ENCODE measurements at places on chromosomes 3 and 15. TPM values are rescaled to one million over a fixed set of nuclear protein-coding genes. Genes with fewer than 3 reads are reported as not detected.

DNA sequence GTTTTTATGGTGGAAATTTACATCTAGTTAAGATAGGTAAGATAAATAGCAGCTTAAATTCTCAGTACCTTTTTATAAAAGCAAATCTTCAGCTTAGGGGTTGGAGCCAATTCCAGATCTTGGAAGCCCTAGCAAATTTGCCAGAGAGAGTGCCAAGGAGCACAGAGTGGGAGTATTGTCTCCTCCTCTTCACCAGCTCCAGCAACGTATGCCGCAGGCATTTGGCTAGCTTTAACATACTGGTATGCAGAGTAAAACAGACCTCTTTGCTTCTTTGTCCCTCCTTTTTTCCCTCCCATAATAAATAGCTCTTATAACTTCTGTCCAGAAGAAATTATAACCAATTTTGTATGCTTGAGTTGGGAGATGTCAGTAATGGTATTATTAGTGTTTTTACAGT is 140.4 kb downstream of the DIPK2A start:
- no peaks in the 10 kb centered on the region for H3K36me3 ChIP-seq
- H3K27ac ChIP-seq = no peak overlapping the region
- no peak overlapping the region for H3K4me3 ChIP-seq
- H3K27me3 ChIP-seq = no peaks in the 10 kb centered on the region
- no peak for DNase-seq
- H3K4me1 ChIP-seq = no peaks in the 10 kb centered on the region

DNA sequence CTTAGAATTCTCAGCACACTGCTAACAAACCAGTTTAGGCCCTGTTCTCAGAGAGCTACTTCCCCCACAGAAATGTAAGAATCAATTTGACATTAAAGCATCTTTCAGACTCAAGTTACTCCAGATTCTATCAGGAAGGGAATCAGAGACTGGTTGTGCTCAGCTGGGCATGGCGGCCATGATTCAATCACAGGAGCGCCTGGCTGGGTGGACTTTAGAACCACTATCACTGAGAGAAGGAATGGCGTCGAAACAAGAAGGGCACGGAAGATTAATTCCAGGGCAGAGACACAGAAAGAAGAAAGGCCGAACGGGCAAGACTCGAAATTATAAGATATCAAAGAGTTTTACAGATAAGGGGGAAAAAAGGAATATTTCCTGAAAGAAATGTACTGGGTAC is 6.2 kb downstream of the TNIK start:
- no peaks in the 10 kb centered on the region for H3K27me3 ChIP-seq
- no peak overlapping the region for H3K27ac ChIP-seq
- H3K4me3 ChIP-seq = no peak overlapping the region
- no peaks in the 10 kb centered on the region for H3K36me3 ChIP-seq
- no peaks in the 10 kb centered on the region for H3K4me1 ChIP-seq
- no peak for DNase-seq

DNA sequence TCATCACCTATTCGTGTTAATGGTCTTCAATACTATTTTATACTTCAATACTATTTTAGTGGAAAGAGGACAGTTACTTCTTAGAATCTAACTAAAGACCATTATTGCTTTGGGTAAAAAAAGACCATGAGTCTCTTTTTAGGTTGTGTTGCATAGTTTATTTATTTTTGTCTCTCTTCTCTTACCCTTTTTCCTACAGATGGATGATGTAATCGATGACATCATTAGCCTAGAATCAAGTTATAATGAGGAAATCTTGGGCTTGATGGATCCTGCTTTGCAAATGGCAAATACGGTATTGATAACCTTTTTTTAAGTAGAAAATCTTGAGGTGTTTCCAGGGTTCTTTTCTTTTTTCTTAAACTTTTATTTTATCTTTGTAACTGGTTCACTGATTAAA is 58.5 kb upstream of the SAMMSON start:
- no peaks in the 10 kb centered on the region for H3K4me1 ChIP-seq
- no peaks in the 10 kb centered on the region for H3K27me3 ChIP-seq
- DNase-seq = no peak
- no peak overlapping the region for H3K27ac ChIP-seq
- no peaks in the 10 kb centered on the region for H3K36me3 ChIP-seq
- no peak overlapping the region for H3K4me3 ChIP-seq

GRCh38 chr15:35060591-35060990 is 24.5 kb downstream of the NANOGP8 start:
- no peak overlapping the region for H3K27ac ChIP-seq
- DNase-seq = no peak
- no peaks in the 10 kb centered on the region for H3K27me3 ChIP-seq
- no peaks in the 10 kb centered on the region for H3K4me1 ChIP-seq

- no peaks in the 10 kb centered on the region for H3K36me3 ChIP-seq
- H3K27ac ChIP-seq = peak overlapping the region; percentile 81
- peaks cover 36% of the 10 kb centered on the region for H3K4me1 ChIP-seq
- H3K4me3 ChIP-seq = no peak overlapping the region
- H3K27me3 ChIP-seq = no peaks in the 10 kb centered on the region
Observed at GRCh38 chr3:24151594-24151993, 206.5 kb downstream of the NR1D2 start.

Gene ZNF501
- not detected for total RNA-seq

DNA sequence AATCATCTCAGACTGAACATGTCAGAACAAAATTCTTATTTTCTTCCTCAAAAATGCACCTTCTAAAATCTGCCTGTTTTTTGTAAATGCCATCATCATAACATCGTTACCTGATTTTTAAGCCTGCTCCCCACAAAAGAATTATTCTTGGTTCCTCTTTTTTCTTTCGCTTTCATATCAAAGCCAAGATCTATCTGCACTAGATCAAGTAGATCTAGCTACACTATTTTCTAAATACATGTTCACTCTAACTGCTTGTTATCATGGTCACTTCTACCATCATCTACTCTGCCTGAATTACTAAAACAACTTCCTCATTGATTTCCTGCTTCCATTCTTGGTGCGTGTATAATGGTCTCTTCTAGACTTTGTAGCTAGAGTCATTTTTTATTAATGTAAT is 217.7 kb downstream of the ARPP21 start:
- H3K27me3 ChIP-seq = no peaks in the 10 kb centered on the region
- no peaks in the 10 kb centered on the region for H3K4me1 ChIP-seq
- no peak for DNase-seq
- H3K4me3 ChIP-seq = no peak overlapping the region

DNA sequence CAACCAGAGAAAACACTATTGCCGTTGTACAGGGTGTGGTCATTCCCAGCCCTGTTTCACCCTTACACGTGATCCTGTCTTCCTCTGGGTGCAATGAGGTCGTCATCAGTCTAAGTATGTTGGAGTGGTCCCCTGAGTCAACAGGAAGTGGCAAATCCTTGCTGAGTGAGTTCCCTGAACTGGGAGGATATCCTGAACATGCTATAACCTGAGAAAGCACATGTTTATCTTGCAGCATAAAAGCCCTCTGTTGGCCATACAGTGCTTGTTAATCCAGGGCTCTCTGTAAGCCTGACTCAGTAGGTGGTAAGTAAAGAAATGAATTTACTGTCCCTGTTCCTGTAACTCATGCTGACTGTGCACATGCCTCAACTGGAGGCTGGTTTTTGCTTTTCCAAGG is 477.8 kb upstream of the RGMA start:
- H3K27me3 ChIP-seq = no peaks in the 10 kb centered on the region
- DNase-seq = no peak
- H3K4me3 ChIP-seq = no peak overlapping the region
- H3K36me3 ChIP-seq = no peaks in the 10 kb centered on the region

DNA sequence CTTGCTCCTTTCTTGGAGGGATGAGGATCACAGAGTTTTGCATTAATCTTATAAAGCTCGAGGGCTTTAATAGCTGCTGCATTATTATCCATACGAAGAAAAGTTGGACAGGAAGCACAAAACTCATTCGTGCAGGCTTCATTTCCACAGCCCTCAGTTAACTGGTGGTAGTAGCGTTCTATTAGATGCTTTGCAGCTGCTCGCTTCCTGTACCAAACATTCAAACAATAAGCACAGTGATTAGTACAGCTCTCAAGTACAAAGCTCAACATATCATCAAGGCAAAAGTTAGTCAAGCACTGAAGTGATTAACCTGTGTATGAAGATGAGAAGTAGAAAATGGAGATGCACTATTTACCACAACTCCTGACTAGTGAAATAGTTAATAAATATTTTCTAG is 63.3 kb downstream of the UBE3A start:
- H3K27me3 ChIP-seq = no peaks in the 10 kb centered on the region
- H3K27ac ChIP-seq = no peak overlapping the region
- no peak for DNase-seq

GRCh38 chr3:44482721-44483120 is 5.3 kb upstream of the ZNF445 start:
- no peak overlapping the region for H3K27ac ChIP-seq
- DNase-seq = no peak
- no peaks in the 10 kb centered on the region for H3K36me3 ChIP-seq

Gene SNX4
- total RNA-seq = 20.8 TPM

GRCh38 chr15:96345560-96346399 is 15.3 kb downstream of the NR2F2 start:
- peaks cover 12% of the 10 kb centered on the region for H3K36me3 ChIP-seq
- H3K27me3 ChIP-seq = no peaks in the 10 kb centered on the region
- peaks cover 6% of the 10 kb centered on the region for H3K4me1 ChIP-seq
- H3K4me3 ChIP-seq = peak overlapping the region; percentile 60
- peak overlapping the region; percentile 91 for H3K27ac ChIP-seq
- no peak for DNase-seq

DNA sequence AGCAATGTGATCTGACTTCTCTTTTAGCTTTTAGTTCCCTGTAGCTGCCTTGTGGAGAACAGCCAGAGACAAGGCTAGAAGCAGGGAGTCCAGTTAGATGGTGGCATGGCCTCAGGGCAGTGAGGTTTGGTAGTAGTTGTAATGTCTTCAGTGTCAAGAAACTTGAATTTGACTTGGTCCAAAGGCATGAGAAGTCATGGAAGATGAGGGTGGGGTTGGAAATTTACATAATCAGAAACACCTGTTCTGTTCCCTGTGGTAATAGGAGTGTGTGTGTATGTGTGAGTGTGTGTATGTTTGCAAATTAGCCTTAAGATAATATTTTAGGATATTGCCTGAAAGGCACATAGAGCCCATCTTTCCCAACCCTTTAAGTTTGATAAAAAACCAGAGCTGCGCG is 55.2 kb upstream of the GCNT3 start:
- no peaks in the 10 kb centered on the region for H3K36me3 ChIP-seq
- no peak for DNase-seq
- no peaks in the 10 kb centered on the region for H3K4me1 ChIP-seq
- H3K27me3 ChIP-seq = no peaks in the 10 kb centered on the region

Gene ISLR
- 211 TPM for total RNA-seq

GRCh38 chr15:53400986-53401385 is 358.5 kb downstream of the WDR72 start:
- no peak for DNase-seq
- no peaks in the 10 kb centered on the region for H3K4me1 ChIP-seq
- H3K27me3 ChIP-seq = no peaks in the 10 kb centered on the region
- H3K27ac ChIP-seq = no peak overlapping the region

DNA sequence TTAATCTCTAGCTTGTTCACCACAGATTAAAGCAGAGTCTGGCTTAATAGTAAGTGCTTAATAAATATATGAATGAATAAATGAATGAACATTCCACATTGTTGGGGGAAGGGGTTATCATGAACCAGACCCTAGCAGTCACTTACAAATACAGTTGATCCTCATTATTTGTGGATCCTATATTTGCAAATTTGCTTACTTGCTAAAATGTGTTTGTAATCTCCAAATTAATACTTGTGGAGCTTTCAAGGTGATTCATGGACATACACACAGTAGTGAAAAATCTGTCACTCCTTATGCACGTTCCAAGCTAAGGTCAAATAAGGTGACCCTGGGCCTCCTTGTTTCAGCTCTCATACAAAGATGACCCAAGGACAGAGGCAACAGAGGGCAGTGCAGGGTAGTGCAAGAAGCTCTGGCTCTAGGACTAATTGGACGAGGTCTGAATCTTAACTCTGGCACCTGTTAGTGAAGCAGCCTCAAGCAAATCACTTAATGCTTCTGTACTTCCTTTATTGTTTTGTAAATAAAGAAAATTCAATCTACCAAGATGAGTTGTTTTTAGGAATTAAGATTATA is 112.8 kb upstream of the C2CD4B start:
- no peak overlapping the region for H3K27ac ChIP-seq
- no peaks in the 10 kb centered on the region for H3K36me3 ChIP-seq
- H3K4me1 ChIP-seq = no peaks in the 10 kb centered on the region
- H3K27me3 ChIP-seq = no peaks in the 10 kb centered on the region
- no peak for DNase-seq
- H3K4me3 ChIP-seq = no peak overlapping the region

Gene SLC15A2
- total RNA-seq = not detected

Gene SUSD5
- 68.0 TPM for total RNA-seq

- H3K4me3 ChIP-seq = no peak overlapping the region
- H3K4me1 ChIP-seq = no peaks in the 10 kb centered on the region
- H3K27ac ChIP-seq = no peak overlapping the region
- DNase-seq = no peak
- no peaks in the 10 kb centered on the region for H3K27me3 ChIP-seq
Observed at GRCh38 chr3:153903430-153903829, 217.8 kb upstream of the ARHGEF26 start.

GRCh38 chr3:79172241-79172640 is 595.6 kb downstream of the ROBO1 start:
- H3K36me3 ChIP-seq = no peaks in the 10 kb centered on the region
- H3K27me3 ChIP-seq = no peaks in the 10 kb centered on the region
- no peaks in the 10 kb centered on the region for H3K4me1 ChIP-seq

GRCh38 chr15:39493424-39494067 is 87.3 kb upstream of the THBS1 start:
- H3K4me1 ChIP-seq = no peaks in the 10 kb centered on the region
- no peaks in the 10 kb centered on the region for H3K36me3 ChIP-seq
- no peak overlapping the region for H3K27ac ChIP-seq
- H3K27me3 ChIP-seq = no peaks in the 10 kb centered on the region
- no peak overlapping the region for H3K4me3 ChIP-seq

Gene SPINT1
- 1.5 TPM for total RNA-seq

Gene LTK
- total RNA-seq = not detected

DNA sequence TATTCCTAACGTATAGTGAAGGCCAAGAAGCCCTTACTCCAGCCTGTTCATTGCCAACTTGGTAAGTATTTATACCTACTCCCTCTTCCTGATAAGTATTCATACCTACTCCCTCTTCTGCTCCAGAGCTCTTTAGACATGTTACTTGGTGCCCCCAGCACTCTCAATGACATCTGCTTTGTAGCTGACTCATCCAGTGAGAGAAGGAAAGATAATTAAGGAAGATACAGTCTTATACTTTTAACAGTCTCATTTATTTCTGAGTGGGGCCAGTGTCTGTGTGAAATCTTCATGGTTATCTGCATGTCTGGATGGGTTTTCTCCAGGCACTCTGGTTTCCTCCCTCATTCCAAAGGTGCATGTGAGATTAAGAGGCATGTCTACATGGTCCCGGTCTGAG is 698.7 kb downstream of the FHIT start:
- no peak overlapping the region for H3K27ac ChIP-seq
- H3K4me3 ChIP-seq = no peak overlapping the region
- DNase-seq = no peak
- H3K4me1 ChIP-seq = no peaks in the 10 kb centered on the region

- no peak overlapping the region for H3K4me3 ChIP-seq
- no peaks in the 10 kb centered on the region for H3K36me3 ChIP-seq
- H3K27ac ChIP-seq = no peak overlapping the region
- no peaks in the 10 kb centered on the region for H3K4me1 ChIP-seq
- no peak for DNase-seq
Observed at GRCh38 chr3:34724916-34725499, 914.3 kb upstream of the ARPP21 start.

GRCh38 chr15:65401611-65402240 is 21.0 kb downstream of the IGDCC4 start:
- no peak for DNase-seq
- no peaks in the 10 kb centered on the region for H3K4me1 ChIP-seq
- no peak overlapping the region for H3K4me3 ChIP-seq
- H3K27me3 ChIP-seq = no peaks in the 10 kb centered on the region

All from ascending aorta (tissue), 2 donors.